ENCODE measurements at places on chromosomes 4 and X. TPM values are rescaled to one million over a fixed set of nuclear protein-coding genes. Genes with fewer than 3 reads are reported as not detected.

GRCh38 chr4:79296768-79297428 lies 29.0 kb downstream of the NAA11 start:
- no peak for DNase-seq

- peak; percentile 78 for DNase-seq
These were observed 6.8 kb downstream of the TBC1D19 start for GRCh38 chr4:26590639-26591038.

- no peak for DNase-seq
These were observed 254.6 kb upstream of the KCNIP4 start for GRCh38 chr4:22202975-22203710.

DNA sequence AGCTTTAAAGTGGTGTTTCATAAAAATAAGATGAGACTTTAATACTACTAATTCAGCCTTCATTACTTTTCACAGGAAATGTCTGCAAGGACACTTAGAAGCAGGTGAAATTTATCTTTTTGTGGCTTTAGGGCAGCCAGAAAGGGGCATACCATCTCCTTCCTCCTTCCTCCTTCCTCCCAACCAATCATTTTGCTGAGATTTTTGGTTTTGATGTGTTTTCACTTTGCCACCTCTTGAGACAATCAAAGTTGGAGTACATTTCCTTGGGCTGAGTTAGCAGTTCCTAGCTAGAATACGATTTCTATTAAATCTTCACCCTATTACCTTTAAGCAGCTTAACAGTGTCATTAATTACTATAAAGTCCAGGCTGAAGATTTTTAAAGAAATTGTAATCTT lies 5.1 kb upstream of the NDST3 start:
- DNase-seq, result no peak

Gene F8A2
- not detected for total RNA-seq

Gene CYSLTR1
- not detected for total RNA-seq

Gene ARFIP1
- 30.6 TPM for total RNA-seq
